ENCODE measurements at places on chromosomes 5 and 9. TPM values are rescaled to one million over a fixed set of nuclear protein-coding genes. Genes with fewer than 3 reads are reported as not detected.

CRHBP gene
- 8.6 TPM for total RNA-seq

ACSL6 gene
- 1.4 TPM for total RNA-seq

LPAR1 gene
- total RNA-seq, result 28.2 TPM

ANKRD34B gene
- 1.5 TPM for total RNA-seq

IFNA16 gene
- not detected for total RNA-seq

PCDHB12 gene
- 2.5 TPM for total RNA-seq

PDE6A gene
- total RNA-seq, result 0.03 TPM

RGS7BP gene
- total RNA-seq, result 10.7 TPM

GLDC gene
- total RNA-seq, result 60.1 TPM

PTGDS gene
- 236 TPM for total RNA-seq

MCC gene
- 20.6 TPM for total RNA-seq

TMEM232 gene
- 11.3 TPM for total RNA-seq

PCDHGA8 gene
- total RNA-seq, result 1.8 TPM

C9 gene
- 4.5 TPM for total RNA-seq

ARHGEF28 gene
- 66.3 TPM for total RNA-seq

ACTL7A gene
- not detected for total RNA-seq

PCDHGB4 gene
- 6.1 TPM for total RNA-seq

FBP2 gene
- not detected for total RNA-seq

NR6A1 gene
- 3.5 TPM for total RNA-seq

SV2C gene
- total RNA-seq, result 0.13 TPM

ZCCHC10 gene
- 19.9 TPM for total RNA-seq

SH3PXD2B gene
- total RNA-seq, result 22.8 TPM

CHSY3 gene
- 3.0 TPM for total RNA-seq

NEURL1B gene
- total RNA-seq, result 42.6 TPM

ADAMTS19 gene
- total RNA-seq, result not detected

All from kidney (tissue), 22 donors.